ENCODE measurements at places on chromosomes 2 and 18.

DNA sequence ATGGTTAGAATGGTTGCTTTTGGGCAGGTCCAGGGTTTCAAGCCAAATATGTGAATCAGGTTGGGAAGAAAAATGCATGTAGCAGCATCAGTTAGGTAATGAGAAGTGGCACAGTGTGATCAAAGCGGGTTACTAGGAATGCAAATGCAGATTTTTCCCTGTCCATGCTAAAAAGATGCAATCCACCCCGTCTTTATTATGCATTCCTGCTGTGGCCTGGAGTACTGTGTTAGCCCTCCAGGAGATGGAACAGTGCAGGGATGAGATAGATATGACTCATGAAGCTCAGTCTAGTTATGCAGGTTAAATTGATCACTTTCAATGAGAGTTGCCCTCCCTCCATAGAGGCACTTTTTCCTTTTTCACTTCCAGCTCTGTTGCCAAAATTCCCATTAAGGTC, 283.8 kb downstream of the CTNNA2 start:
- DNase-seq: no peak

DNA sequence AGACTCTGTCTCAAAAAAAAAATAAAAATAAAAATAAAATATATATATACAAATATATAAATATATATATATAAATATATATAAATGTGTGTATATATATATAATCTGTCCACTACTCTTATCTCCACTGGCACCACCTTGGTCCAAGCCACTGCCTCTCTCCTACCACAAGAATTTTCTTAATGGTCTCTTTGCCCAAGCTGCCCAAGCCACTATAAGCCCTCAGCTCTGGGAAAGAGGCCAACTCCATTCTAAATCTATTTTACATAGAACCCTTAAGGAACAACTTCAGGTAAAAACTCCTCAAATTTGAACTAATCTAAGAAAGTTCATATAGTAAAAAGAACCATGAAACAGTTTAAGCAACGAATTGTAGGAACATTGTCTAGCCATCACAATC, 45.6 kb upstream of the GREB1L start:
- DNase-seq: no peak

DNA sequence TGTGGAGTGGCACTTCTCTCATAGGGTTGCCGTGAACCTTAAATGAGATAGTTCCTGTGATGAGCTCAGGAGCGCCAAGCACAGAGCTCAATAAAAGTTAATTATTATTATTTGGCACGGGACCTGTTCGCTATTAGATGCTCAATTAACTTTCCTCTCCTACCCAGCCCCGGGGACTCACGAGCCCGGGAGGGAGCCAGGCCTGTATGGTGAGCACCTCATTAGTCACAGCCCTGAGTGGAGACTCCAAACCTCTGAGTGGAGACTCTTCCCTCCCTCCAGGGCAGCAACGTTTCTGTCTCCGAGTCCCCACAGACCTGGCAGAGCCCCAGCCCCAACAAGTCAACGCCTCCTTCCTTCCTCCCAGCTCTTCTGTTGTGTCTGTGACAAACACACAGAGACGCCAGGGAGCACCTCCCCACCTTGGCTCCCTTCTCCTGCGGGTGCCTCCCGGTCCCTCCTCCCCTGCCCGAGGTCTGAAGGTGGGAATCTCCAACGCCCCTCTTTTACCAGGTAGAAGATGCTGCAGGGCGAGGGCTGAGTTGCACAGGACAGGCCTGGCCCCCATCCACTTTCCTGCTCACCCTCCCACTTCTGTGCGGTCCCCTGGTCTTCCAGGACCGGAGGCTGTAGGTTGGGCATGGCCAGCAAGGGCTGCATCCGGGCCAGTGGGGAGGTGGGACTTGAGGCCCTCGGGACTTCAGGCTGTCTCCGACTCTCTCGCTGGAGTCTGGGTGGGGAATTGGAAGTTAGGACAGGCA, 52.7 kb upstream of the ODC1 start:
- no peak for DNase-seq

- DNase-seq: peak; percentile 82
Measured at GRCh38 chr2:200373973-200374416, 67.5 kb downstream of the SPATS2L start.

GRCh38 chr2:43171789-43172188, 54.6 kb downstream of the ZFP36L2 start:
- DNase-seq: peak; percentile 21

DNA sequence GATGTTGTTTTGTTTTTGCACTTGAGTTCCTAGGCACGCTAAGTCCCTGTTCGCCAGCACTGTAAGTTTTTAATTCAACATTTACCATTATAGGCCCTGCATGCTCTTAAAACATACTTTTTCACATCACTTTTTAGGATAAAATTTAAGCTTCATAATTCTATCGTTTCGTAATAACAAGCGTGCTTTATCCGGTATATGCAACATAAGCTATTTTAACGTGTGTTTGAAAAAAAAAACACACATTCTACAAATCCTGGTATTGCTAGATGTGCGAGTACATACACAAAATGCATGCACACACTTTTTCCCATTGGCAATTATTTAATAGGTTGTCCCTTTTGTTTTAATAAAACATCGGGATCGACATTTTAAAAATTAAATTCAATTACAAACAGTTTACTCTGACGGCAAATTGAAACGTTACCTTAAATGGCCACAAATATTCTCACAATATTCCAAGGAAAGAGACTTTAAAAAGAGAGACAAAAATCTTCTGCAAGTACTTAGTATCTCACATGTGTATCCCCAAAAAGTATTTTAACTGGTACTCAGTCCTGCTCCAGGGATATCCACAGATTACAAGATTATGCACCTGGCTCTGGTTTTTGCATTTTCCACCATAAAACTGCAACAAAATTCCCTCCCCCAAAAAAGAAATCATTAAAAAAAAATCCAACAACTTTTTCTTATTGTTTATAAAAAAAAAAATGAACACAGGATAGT, 1.0 kb upstream of the TCF4 start:
- DNase-seq: peak; percentile 71

GRCh38 chr2:180905002-180905401, 75.4 kb upstream of the UBE2E3 start:
- peak; percentile 97 for DNase-seq

GRCh38 chr2:58606799-58607198, 365.7 kb upstream of the FANCL start:
- DNase-seq: peak; percentile 22

DNA sequence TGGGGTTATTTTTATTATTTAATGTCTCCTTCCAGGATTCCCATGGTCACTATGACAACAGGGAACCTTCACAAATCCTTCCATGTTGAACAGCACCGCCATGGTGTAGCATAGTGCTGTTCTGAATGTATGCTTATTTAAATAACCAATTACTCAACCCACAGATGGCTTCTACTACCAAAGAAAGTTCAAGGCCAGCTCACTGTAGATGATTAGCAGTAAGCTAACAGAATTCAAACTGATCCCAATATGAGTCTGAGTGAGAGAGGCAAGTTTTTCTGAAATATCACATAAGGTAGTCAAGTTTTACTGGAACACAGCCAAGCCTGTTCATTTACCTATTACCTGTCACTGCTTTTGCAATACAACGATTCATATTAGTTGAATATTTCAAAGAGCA, 51.2 kb downstream of the CLASP1 start:
- DNase-seq: no peak

DNA sequence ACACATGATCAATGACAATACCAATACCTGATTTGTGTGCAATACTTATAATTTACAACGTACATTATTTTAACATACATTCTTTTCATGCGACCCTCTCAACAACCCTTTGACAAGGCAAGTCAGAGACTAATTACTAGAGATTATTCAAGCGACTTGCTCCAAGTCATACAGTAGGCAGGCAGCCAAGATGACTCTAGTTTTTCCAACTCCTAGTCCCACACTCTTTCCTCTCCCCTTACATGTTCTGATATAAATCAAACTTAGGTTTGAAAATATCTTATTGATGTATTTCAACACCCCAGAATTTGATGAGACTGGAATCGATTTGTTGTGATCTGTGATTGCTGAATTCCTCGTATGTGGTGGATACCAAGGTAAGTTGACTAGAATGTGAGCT, 8.0 kb upstream of the CYP27C1 start:
- DNase-seq: no peak

- no peak for DNase-seq
Measured at GRCh38 chr2:1951586-1951985, 207.3 kb upstream of the PXDN start.

GRCh38 chr2:189337656-189338055, 103.6 kb upstream of the WDR75 start:
- no peak for DNase-seq

GRCh38 chr2:194271293-194271961, 1385.6 kb upstream of the SLC39A10 start:
- DNase-seq: no peak

DNA sequence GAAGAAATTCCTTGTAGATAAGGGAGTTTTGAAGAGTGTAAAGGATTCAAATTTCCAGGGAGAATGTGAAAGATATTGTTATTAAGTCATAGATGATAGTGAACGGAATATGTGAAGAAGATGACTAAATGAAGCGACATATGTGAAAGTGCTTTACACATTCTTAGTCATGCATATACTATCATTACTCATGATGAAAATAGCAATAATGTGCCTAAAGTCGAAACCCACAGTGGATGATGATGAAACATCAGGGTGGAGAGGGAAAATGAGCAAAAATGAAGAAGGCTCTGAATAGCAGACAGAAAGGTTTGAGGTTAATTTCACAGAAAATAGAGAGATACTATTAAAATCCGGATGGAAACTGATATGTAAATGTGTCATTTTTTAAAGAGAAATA, 1237.1 kb downstream of the LRP1B start:
- DNase-seq: no peak

DNA sequence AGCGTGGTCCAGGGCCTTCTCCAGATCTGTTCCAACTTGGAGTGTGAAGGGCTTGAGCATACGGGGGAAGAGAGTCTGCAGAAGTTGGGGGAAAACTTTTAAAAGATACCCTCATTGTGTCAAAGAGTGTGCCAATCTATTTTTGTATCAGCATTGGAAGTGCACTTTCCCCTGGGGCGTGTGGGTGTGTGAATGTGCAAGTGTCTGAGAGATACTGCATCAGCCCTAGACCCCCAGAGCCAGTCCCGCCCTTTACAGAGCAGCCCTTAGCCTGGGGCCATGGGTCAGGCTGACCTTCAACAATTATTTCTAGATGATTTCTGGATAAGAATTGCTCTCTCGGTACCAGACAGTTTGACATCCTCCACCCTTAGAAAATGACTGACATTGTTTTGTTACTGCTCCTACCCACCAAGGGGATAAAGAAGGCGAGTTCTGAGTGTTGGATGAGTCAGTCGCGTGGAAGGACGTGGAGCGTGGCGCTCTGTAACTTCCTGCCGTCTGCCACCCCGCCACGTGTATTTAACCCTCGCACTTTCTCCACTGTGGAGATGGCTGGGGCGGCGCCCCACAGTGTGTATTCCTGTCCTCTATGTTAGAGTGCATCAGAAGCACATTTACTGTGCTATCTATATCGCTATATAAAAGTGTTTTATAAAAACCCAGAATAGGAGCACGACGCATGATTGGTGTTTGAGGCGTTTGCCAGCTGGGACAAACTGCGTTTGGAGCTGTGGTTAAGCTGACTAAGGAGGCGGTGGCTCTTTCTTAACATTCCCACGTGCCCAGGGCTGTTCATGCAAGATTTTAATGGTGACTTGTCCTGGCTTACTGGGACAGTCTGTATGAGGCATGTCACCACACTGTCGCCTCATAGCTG, 122.6 kb downstream of the CABLES1 start:
- DNase-seq: peak; percentile 19

GRCh38 chr2:152571048-152571766, 146.1 kb downstream of the PRPF40A start:
- DNase-seq: no peak

DNA sequence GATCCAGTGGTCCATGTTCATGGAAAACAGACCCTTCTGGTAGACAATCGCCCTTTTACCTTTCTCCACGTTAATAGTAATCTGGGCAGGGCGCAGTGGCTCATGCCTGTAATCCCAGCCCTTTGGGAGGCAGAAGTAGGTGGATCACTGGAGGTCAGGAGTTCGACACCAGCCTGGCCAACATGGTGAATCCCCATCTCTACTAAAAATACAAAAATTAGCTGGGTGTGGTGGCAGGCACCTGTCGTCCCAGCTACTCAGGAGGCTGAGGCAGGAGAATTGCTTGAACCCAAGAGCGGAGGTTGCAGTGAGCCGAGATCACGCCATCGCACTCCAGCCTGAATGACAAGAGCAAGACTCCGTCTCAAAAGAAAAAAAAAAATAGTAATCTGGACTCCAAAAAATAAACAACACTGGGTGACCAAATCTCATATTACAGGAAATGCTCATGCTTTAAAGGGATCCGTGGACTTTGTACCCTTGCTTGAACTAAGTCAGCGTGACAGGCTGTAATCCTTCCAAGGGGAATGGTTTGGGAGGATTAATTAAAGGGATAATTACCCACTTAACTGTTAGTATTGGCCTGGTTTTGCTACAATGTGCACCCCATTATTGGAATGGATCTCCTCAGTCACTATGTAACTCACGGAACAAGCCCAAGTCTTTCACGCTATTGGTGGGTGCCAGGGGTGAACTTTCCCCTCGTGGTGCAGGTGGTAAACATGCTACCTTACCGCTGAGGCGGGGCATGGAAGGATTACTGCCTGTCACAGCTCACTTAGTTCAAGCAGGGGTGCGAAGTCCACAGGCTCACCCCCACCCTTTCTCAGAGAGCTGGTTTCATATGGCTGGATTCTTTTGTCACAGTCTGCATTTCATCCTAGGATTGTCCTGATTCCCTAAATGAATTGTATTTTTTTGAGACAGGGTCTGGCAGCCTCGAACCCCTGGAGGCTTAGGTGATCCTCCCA, 36.7 kb downstream of the PROC start:
- peak; percentile 97 for DNase-seq

- DNase-seq: peak; percentile 98
Measured at GRCh38 chr2:158968396-158969161, at the start of gene TANC1. TSS of gene TANC1 (plus strand) at chr2:158968640. CDS start at chr2:159065911, 97,271 bp downstream.

DNA sequence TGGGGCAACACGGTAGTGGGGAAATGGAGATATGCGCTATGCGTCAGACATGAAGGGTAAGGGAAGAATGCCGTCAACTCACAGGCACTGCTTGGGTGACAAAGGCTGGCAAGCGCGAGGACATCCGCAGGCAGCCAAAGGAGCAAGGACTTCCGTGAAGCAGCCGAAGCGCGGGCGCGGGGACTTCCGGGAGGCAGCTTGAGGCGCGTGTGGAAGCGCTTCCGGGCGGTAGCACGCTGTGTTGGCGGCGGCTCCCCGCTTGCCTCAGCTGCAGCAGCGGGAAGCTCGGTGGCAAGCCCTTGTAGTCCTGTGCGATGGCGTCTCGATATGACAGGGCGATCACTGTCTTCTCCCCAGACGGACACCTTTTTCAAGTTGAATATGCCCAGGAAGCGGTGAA, at the start of gene PSMA8:
TSS of gene PSMA8 (plus strand) at position 218 of the 400 bp plus-strand sequence. CDS start at position 315, 97 bp downstream.
- DNase-seq: no peak

DNA sequence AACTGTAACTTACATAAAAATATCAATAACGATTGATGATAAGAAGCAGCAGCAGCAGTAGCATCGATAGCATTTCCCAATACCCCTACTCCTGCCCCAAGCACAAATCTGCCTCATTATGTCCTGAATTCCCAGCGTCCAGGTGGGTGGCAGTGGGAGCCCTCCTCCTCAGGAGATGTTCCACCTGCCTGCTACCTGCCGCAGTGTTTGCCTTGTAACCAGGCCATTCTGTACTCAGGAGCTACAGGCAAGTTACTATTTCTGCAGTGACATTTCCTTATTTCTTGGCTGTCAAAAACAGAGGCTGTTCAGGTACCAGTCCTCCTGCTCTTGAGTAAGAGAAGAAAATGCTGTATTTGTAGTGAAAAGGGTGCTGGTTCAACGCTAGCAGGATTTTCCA, 236.4 kb downstream of the CNTNAP5 start:
- no peak for DNase-seq

- DNase-seq: no peak
Measured at GRCh38 chr2:214108598-214108997, 302.3 kb upstream of the VWC2L start.

Data from DMS53 (cell line).